ENCODE measurements at places on chromosomes 12 and 14.
A peak's percentile ranks its signal among the peaks of the same experiment; 100 is the strongest.

- DNase-seq: peak; percentile 72
Measured at GRCh38 chr12:124680863-124681778, 113.7 kb upstream of the NCOR2 start.

DNA sequence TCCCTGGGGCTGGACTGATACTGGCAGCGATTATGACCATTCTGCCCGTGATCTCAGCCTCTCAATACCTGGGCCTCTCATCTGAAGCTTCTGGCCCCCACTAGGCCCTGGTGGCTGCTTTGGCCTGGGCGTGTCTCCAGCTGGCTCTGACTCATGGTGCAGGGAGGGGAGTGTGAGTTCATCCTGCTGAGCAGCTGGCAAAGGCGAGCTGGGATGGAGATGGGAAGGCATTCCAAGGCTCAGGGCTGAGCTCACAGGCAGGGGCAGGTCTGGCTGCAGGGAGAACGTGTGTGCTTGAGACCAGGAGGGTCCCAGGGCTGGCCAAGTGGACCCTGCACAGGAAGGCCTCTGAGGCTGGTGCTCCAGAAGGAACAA lies 221.8 kb downstream of the TMEM121 start:
- peak; percentile 32 for DNase-seq

- no peak for DNase-seq
Measured at GRCh38 chr12:116675339-116676107, 62.3 kb downstream of the SPRING1 start.

DNA sequence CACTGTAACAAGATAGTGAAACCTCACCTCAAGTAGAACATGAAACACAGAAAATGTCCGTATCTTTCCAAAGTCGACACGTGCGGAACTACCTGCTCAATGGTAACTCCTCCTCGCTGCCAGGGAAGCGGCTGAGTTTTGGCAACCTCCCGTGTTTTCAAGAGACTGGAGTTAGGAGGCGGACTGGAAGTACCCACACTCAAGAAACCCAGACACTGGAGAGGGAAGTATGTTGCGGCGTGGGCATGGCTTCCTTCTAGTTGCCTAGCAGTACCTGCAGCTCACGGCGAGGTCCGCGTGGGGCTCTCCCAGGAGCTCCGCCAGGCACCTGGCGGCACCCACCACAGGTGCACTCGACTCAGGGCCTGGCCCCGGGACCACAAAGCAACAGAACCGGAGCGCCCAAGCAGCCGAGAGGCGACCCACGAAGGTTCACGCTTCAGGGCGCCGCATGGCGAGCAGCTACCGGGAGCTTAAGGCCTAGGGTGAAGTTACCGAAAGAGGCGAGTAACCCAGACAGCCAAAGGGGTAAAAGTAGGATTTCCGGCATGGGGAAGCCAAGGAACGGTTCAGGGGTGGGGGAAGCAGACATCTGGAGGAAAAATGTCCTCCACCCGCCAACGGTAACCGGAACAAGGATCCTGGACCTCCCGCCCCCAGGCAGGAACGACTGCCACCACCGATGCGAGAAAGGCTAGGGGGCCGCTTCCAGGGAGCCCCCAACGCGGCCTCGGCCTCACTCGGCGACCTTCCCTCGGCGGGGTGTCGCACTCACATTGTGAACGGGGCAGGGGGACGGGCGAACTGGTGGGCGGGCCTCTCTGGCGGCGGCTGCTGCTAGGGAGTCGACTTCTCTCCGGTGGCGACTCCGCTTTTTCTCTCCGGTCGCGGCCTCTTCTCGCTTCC lies 608 bp downstream of the PTGES3 start:
- DNase-seq: peak; percentile 52

- DNase-seq: no peak
Measured at GRCh38 chr14:26319139-26319864, 278.5 kb downstream of the NOVA1 start.

DNA sequence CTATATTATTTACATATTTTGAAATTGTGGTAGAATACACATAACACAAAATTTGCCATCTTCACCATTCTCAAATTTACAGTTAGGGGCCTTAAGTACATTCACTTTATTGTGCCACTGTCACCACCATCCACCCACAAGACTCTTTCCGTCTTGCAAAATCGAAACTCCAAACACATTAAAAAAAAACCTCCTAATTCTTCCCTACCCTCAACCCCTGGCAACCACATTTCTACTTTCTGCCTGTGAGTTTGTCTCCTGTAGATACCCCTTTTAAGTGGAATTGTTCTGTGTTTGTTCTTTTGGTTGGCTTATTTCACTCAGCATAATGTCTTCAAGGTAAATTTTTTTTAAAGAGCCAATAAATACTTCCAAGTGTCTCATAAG lies 31.6 kb upstream of the AMIGO2 start:
- peak; percentile 72 for DNase-seq

DNA sequence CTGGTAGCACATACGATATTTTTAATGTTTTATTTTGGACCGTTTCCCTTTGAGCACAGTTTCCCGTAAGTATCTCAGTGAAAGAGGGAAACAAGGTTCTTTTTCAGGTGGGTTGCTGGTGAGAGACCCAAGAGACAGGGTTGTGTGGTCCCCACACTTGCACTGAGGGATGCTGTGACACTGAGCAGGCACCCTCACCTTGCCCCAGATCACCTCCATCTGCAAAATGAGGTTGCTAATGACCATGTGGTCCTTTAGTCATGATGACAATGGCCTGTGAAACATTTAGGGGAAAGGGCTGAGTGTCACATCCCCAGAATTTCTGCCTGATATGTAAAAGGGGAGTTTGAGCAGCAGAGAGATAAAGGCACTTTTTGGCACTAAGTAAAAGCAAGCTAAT lies 4.3 kb downstream of the CCND2 start:
- no peak for DNase-seq

GRCh38 chr14:64671591-64671990 lies 32.6 kb upstream of the PLEKHG3 start:
- peak; percentile 61 for DNase-seq

DNA sequence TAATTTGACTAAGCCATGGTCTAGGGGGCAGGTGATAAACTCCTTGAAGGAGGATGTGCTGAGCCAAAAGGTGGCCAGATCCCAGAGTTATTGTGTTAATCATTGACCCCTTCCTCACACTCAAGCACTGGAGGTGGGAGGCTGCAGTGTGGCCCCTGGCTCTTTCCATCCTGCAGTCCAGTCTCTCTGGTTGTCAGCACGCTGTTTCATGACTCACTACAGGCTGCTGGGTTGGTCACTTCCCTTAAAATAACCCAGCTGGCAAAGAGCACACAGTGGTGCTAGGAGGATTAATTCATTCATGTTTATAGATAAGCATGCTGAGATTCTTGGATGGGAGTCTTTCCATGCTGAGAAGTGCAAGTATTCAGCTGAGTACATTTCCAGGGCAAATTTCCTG lies 228.9 kb downstream of the ANO2 start:
- DNase-seq: no peak

GRCh38 chr14:75208843-75209242 lies 32.4 kb upstream of the TMED10 start:
- no peak for DNase-seq

GRCh38 chr12:6177642-6178358 lies 22.4 kb upstream of the CD9 start:
- no peak for DNase-seq

GRCh38 chr12:7302266-7302986 lies 1.4 kb upstream of the ACSM4 start:
- no peak for DNase-seq

DNA sequence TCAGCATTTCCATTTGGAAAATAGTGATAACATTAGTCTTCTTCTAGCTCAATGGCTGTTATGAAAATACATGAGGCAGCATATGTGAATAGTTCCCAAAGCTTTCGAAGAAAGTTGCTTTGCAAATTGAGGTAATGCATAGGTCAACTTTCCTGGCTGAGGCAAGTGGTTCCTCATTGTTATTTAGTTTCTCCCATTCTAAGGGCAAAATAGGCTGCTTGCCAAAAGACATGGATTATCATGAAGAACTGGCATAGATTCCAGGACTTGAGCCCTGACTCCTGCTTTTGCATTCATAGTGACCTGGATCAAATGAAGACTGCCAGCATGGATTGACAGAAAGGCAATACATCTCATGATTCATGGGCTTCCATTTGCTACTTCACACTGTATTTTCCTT lies 35.7 kb downstream of the LRFN5 start:
- DNase-seq: no peak

GRCh38 chr12:62214846-62215245 lies 45.4 kb upstream of the USP15 start:
- DNase-seq: peak; percentile 18

GRCh38 chr12:69927164-69927563 lies 102.1 kb downstream of the MYRFL start:
- no peak for DNase-seq

DNA sequence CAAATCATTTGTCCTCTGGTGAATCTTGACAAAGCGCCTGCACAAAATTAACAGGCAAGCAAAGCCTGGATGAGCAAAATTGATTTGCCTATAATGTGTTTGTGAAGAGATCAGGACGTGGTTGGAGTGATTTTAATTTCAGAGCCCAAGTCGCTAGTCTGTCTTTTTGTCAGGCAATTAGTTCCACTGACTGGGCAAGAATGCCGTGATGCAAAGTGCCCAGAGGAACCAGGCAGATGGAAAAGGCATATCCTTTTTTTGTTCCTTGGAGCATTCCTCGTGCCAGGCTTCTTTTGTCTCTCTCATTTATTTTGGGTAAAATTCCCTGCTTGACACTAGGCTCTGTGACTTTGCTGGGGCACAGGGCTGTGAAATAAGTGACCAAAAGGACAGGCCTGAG lies 65.9 kb upstream of the CCDC198 start:
- no peak for DNase-seq

DNA sequence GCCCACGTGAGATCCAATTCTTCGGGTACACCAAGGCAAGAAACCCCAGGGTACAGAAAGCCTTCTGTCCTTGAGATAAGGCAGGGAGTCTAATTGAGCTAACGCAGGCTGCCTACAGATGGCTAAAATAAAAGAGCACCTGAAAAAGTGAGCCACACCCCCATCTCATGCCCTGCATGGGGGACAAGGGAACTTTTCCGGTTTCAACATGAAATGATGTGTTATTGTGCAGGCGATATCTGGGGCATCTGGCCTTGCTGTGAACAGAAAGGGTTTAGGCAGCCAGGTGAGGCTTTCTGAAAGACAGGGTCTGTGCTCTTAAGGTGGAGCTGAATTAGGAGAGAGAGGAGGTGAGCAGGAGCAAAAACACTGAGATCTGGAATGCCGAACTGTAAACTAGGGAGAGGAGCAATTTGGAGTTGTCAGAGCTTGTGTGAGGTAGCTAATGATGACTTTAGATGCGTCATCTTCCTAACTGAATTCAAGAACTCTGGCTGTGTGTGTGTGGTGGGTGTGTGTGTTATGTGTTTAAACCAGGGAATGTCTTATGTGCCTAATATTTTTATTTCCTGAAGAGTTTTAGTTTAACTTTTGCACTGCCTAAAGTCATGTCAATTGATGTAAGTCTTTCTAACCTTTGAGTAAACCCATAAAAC lies 20.1 kb upstream of the LDHB start:
- no peak for DNase-seq

DNA sequence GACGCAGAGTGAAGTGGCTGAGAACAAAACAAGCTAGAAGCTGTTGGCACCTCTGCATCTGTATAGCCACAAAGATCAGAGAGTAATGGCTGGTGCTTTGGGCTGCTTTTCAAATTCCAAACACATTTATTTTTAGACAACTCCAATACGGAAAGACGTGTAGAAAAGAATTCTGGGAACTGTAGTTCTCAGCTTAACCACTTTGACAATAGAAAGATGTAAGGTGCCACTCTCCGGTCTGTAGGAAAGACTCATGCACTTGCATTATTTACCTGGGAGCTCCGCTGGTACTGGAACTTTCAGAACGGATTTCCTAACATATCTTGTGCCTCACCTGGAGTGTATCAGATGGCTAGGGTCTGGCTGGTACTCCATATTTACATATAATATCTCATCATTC lies 1.8 kb upstream of the OR4K2 start:
- no peak for DNase-seq

- DNase-seq: no peak
Measured at GRCh38 chr14:20659813-20660395, 18.4 kb upstream of the OR6S1 start.

- DNase-seq: no peak
Measured at GRCh38 chr12:47811072-47811396, 8.7 kb downstream of the HDAC7 start.

- DNase-seq: no peak
Measured at GRCh38 chr12:123949770-123950165, 22.9 kb downstream of the CCDC92 start.

DNA sequence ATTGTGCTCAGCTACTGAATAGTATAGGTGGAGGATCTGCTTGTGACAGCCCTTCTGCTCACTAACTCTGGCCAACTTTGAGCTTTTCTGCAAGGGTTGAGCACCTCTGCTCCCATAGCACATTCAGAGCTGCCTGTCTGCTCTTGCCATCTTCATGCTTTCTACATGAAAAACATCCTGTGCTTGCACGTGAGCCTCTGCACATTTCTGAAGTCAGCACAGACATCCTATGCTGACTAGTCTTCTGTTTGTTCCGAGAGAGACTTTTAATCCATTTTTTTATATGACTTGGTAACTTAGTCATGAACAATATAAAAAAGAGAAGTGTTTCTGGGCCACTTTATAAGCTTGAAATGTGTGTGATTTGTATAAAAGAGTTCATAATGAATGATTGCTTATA lies 969.3 kb downstream of the TMTC2 start:
- no peak for DNase-seq

DNA sequence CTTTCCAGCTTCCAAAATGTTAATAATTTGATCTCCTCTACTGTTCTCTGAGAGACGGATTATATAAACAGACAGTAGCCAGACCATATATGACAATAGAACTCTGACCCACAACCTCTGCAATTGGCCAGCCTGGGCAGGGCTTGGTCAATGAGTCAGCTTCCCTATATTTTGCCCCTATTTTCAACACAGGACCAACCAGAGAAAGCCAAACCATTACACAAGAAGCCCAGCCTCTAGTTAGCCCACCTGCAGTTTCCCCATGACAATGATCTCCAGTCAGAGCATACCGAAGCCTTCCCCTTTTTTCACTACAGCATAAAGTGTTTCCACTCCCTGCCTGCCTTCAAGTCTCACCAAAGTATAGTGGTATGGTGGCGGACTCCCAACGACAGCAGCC lies 7.6 kb upstream of the EXD2 start:
- no peak for DNase-seq

GRCh38 chr12:101813117-101813516 lies 17.6 kb downstream of the GNPTAB start:
- no peak for DNase-seq
